ENCODE measurements at places on chromosomes 1 and 21. TPM values are rescaled to one million over a fixed set of nuclear protein-coding genes. Genes with fewer than 3 reads are reported as not detected.

The SPRR2A gene
- total RNA-seq = not detected

The ARHGEF16 gene
- total RNA-seq = 0.27 TPM

The MPL gene
- 0.07 TPM for total RNA-seq

The GBP7 gene
- not detected for total RNA-seq

The MTARC1 gene
- total RNA-seq = 3.4 TPM

The OLFM3 gene
- total RNA-seq = not detected

The RXFP4 gene
- total RNA-seq = not detected

The LCE1D gene
- not detected for total RNA-seq

The RGS8 gene
- total RNA-seq = not detected

The OR2M3 gene
- total RNA-seq = not detected

The NID1 gene
- 82.3 TPM for total RNA-seq

The MROH9 gene
- not detected for total RNA-seq

The FAM72C gene
- 1.4 TPM for total RNA-seq

The FOXD3 gene
- not detected for total RNA-seq

The GFI1 gene
- total RNA-seq = 0.07 TPM

The ARHGAP30 gene
- total RNA-seq = not detected

The FCGR2B gene
- total RNA-seq = not detected

The DISC1 gene
- total RNA-seq = 20.3 TPM

The AMY1A gene
- not detected for total RNA-seq

The NUAK2 gene
- 0.93 TPM for total RNA-seq

The INKA2 gene
- total RNA-seq = 5.0 TPM

The S100A12 gene
- not detected for total RNA-seq

The ADAMTS5 gene
- 0.07 TPM for total RNA-seq

The AMPD1 gene
- total RNA-seq = not detected
